ENCODE measurements at places on chromosomes 2 and 18. TPM values are rescaled to one million over a fixed set of nuclear protein-coding genes. Genes with fewer than 3 reads are reported as not detected.

The TRIM54 gene
- 291 TPM for total RNA-seq

The TFCP2L1 gene
- 0.17 TPM for total RNA-seq

DNA sequence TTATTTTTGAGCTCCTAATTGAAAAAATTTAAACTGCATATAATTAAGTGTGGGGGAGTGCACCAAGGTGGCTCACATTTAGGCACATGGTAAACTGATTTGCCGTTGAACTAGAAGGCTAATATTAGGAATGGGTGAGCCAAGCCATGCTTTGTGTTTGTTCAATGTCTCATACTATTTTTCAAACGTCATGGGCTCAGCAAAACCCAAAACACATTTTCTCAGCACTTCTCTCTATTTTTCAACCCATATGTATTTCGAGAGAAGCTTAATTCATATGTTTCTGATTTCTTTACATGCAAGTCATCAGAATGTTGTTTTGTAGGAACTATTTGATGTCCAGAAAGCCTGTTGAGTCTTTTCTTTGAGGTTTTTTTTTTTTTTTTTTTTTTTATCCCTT lies 291.2 kb downstream of the TCF4 start:
- DNase-seq: no peak

DNA sequence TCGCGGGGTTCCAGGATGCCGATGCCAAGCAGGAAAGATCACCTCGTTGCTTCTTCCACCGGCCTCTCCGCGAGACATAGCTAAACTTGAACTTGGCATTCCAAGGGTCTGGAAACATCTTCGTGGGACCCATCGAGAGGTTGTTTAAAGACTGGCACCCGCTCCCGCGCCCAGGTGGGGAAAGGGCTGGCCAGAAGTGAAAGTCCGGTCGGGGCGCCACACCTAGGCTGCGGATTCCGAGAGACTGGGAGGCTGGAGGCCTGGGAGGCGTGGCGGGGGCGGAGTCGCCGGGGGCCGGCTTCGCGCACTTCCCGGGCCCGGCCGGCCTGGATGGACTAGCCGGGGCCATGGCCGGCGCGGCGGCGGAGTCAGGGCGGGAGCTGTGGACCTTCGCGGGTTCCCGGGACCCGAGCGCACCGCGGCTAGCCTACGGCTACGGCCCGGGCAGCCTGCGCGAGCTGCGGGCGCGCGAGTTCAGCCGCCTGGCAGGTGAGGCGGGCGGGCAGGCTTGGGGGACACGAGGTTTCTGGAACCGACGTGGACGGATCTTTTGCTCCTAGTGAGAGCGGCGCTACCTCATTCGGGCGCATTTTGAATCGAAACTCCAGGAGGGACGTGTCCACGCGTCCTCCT lies at the start of gene MOCOS:
Gene MOCOS, plus strand, starts transcription at position 305 of the 633 bp plus-strand sequence. Its CDS starts 43 bp downstream, at position 348.
- DNase-seq: peak; percentile 88

GRCh38 chr2:16279641-16280040 lies 339.3 kb downstream of the MYCN start:
- DNase-seq: no peak

DNA sequence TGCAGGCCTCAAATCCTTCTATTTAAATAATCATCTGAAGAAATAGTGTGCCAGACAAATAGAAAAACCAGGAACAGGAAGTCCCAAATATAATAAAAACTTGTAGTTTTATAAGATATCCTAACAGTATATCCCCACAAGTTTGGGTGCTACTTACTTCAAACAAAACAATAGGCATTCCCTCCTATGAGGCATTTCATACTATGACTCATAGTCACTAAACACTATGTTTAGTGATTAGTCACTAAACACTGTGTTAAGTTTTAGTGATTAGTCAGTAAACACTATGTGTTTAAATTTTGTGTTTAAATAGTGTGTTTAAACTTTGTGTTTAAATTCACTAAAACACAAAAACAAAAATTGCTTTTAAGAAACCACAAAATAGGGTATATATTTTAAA lies 407.0 kb upstream of the CDH19 start:
- DNase-seq: no peak

The SNORC gene
- 1.3 TPM for total RNA-seq

- DNase-seq: no peak
Measured at GRCh38 chr18:70454704-70455322, 166.0 kb downstream of the SOCS6 start.

The PLCD4 gene
- total RNA-seq: 0.55 TPM

- DNase-seq: no peak
Measured at GRCh38 chr2:59584958-59585357, 968.5 kb downstream of the BCL11A start.

The LAMA1 gene
- 0.17 TPM for total RNA-seq
